ENCODE measurements at places on chromosomes 1 and 21.

DNA sequence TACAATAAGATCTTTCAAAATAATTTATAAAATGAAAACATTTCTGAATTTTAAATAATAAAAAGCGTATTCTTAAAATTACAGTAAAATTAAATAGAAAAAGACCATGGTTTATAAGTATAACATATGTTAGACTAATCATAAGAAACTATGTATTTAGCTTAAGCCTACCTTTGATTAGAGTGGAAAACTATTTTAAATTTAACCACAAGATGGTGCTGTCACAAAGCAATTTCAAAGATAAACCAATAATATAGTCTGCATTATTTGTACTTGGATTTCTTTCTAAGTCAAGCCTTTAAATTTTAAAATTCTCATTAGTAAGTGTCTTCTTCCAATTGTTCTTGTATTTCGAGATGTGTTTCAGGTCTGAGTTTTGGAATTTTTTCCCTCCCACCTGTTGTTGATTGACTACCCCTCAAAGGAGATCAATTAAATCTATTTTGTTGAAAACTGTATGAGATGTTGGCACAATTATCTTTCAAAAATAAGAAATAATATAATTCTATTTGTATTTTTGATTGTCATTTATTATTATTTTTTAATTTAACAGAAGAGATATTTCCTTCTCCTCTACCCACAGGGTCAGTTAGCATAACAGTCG, 459.8 kb downstream of the KCNT2 start:
- no peak for DNase-seq

DNA sequence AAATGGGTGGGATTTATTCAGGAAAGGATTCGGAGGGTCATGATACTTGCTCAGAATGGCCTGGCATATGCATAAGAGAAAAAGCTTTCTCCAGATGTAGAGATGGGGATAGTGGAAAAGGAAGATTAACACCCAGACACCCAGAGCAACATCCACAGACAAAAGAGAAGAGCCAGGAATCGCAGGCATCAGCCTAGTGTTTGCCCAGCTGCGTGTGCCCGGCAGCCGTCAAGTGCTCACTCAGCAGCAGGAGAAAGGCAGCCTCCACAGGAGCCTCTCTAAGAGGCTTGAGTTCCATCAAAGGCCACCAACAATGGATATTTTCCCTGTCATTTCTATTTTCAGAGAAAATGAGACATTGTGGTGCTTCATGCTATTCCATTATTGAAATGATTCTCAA, 54.7 kb downstream of the NTPCR start:
- DNase-seq, result no peak

GRCh38 chr1:12511516-12512468, 106.2 kb downstream of the DHRS3 start:
- no peak for DNase-seq

- no peak for DNase-seq
Observed at GRCh38 chr1:156860628-156861423, at the start of gene NTRK1. Gene NTRK1, plus strand, starts transcription at chr1:156860865. Its CDS starts 70 bp downstream, at chr1:156860935.
